Bone marrow (tissue), 2 donors: ENCODE measurements at places on chromosomes 4 and X.

DNA sequence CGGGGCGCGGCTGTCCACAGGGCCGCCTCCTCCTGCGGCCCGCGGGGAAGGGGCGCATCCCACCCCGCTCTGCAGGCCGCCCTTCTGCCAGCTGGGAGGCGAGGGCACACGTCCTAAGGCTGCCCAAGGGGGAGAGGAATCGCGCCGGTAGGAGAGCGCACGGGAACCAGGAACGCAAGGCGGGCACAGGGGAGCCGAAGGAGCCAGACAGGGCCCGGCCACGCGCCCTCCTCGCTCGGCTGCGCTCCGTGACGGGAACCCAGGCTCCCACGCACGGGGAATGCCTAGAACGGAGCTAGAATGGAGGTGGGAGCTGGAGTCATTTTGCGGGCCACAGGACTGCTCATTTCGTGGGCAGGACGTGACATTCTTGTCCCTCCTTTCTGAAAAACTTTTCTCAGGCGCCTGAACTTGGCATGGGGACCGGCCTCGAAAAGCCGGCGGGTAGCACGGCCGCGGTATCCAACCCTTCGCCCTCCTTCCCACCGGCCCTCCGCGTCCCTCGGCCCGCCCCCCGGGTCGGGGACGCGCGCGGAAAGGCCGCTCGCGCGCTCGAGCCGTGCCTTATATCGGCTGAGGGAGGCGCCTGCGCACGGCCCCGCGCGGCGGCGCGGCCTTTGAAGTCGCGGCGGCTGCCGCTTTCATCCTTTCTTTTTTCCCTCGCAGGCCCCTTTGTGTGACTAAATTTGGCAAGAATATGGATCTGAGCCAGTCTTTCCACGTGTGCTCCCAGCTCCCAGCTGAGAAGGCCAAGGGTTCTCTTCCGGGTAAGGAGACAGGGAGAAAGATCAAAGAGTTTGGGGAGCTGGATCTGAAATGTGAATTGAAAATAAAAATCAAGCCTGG lies 4.2 kb upstream of the LEF1 start:
- DNase-seq = no peak

DNA sequence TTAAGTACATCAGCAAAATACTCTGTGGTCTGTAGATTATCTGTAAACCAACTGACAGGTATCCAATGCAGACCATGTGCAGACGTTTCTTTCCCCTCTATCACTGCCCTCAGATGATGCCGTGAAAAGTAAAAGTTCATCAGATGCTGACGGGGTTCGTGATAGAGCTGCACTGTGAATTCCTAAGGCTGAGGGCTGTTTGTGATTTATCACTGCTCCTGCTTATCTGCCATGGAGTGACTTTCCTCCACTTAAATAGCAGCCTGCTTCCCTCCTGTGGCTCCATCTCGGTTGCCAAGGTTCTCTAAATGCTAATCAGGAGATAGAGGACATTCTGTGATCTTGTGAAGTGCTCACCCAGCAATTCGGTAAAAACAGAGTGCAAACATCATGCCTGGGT lies 89.3 kb upstream of the SRD5A3 start:
- no peak for DNase-seq

DNA sequence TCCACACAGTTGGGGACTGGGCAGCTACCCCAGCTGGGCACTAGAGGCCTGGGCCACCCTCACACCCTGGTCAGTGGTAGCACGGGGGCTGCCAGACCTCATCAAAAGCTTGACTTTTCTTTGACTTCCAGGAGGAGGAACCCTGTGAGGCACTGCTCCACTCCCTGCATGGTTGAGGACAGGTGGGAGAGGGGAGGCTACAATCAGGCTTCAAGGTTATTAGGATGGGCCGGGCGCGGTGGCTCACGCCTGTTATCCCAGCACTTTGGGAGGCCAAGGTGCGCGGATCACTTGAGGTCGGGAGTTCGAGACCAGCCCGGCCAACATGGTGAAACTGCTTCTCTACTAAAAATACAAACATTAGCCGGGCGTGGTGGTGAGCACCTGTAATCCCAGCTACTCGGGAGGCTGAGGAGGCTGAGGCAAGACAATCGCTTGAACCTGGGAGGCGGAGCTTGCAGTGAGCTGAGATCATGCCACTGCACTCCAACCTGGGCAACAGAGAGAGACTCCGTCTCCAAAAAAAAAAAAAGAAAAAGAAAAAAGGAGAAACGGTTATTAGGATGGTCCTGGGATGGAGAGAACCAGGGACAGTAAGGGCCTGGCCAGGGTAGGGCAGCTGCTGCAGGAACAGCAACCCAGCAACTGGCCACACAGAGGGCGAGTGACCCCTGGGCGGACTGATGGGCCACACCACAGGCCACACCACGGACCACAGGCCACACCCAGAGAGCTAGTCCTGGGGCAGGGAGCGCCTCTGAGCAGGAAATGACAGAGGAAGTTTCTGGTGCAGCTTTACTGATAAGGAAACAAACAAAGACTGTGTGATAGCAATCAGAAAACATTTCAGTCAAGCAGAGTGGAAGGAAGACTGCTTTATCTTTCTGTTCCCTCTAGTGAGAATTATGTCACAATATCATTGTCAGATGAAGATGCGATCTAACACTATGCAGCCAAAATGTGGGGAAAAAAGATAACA lies 20.5 kb upstream of the OPN1LW start:
- no peak for DNase-seq

DNA sequence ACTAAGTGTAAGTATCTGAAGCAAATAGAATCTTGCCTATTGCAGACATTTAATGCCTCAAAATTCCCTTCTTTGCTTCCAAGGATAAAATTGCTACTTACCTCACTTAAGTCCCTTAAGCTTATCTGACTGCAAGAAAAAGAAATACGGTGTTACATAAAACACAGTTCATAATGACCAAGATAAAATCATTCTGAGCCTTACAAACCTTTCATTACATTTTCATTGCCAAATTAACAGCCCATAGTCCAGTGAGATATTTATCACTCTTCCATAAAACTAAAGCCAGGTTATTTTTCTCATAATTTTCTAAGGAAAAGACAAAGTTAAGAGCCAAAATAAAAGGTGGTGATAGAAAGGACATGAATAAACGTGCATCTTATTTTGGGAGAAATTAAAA lies 74.9 kb upstream of the ZNF518B start:
- DNase-seq = no peak

- no peak for DNase-seq
Observed at GRCh38 chr4:39043861-39044363, 11.7 kb upstream of the TMEM156 start.

DNA sequence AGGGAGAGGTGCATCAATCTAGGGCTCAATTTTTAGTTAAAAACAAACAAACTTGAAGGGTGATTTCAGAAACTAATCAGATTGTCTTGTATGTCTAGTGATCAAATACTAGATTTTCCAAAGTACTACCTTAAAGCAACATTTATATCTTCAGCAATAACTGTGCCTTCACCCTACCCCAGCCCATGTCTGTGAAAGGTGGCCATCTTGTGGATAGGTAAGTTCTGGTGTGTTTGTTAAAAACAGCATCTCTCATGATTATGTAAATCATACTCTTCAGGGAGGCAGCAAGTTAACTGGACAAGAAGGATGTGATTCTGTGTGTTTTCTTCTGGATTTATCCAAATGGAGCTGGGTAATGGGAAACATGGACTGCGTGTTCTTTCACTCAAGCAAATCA lies 81.4 kb upstream of the ACSL1 start:
- peak; percentile 6 for DNase-seq
